T follicular helper cell (primary cell): ENCODE measurements at places on chromosomes 16 and 17.

GRCh38 chr17:75854881-75855309 is 240 bp downstream of the WBP2 start:
- no peak for DNase-seq

DNA sequence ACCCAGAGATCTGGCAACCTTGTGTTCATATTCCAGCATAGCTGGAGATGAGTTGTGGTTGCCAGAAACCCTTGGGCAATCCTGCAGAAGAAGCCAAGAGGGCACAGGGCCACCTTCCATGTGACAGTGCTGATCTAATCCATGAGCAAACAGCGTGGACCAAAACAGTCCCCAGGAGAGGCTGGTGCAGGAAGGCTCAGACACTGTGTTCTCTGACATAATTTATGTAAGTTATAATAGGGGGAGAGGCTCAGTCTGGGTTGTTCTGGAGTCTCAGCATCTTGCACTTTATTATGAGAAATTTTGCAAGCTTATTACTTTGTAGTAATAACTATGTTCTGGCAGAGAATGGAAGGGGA is 273.9 kb downstream of the HAPSTR1 start:
- DNase-seq = no peak

DNA sequence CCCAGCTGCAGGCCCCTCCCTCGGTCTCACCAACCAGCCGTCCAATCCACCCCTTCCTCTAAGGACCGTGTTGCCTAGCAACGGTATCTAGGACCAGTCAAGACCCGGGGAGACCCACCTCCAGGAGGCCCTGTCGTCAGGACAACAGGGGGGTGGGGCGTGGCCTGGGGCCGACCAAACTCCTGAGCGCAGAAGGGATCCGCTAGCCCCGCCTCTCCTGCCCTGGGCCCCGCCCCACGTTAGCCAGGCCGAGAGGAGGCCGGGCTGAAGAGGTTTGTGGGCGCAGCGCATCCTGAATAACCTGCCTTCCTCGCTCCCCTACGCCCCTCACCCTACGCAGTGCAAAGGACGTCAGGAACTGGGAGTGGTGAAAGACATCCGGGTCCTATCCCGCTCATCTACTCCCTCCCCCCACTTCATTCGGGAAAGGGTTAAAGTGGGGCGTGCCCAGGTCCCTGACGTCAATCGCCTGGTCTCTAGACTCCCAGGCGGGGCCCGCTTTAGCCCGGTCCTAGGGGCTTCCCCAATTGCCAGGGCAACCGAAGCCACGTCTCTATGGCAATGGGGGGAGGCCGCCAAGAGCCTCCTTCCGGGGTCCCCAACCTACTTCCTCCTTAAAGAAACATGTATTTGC is 14.7 kb downstream of the DLG4 start:
- peak; percentile 97 for DNase-seq

GRCh38 chr17:55518510-55518909 is 7.3 kb upstream of the SMIM36 start:
- DNase-seq = no peak

DNA sequence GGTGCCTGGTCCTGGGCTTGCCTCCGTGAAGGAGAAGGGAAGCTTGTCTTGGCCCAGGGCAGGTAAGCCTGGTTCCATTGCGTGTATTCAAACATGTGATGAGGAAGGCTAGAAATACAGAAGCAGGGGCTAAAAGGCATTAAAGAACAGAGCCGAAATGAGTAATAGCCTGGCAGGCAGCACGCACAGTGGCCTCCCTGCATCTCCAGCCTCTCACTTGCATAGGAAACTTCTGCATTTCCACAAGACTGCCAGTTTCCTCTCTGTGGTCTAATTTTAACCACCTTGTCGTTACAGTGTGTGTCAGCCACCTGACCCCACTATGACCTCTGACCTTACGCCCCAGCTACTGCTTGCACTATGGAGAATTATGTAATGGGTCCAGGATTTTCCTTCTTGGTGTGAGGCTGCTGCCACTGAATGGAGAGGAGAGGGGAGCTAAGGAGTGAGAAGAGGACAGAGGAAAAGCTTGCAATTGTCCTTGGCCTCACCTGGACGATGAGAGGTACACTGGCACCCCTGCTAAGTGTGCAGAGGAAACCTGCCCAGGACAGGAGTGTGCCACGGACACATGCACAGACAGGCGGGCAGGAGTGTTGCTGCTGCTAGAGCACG is 32.8 kb downstream of the HIC1 start:
- no peak for DNase-seq

GRCh38 chr17:80957461-80957941 is 34.1 kb upstream of the CHMP6 start:
- DNase-seq = no peak

DNA sequence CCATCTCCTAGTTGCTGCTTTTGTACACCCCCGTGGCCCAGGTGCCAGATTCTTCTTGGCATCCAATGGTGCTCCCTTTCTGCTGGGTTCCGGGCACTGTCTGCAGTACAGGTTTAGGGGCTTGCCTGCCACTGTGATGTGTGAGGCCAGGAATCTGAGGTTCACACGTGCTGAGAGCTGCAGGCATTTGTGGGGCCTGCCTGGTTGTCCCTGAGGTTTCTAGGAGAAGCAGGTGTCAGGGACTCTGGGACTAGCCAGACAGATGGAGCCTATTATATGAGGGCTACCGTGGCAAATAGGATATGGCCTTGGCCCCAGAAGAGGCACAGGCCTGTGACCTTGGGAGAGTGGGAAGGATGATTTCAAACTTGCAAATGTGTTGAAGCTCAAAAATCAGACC is 29.3 kb downstream of the NDEL1 start:
- no peak for DNase-seq

- DNase-seq = no peak
Observed at GRCh38 chr17:71107136-71107535, 937.8 kb downstream of the KCNJ2 start.

- peak; percentile 51 for DNase-seq
Observed at GRCh38 chr16:30032083-30032819, 1.2 kb upstream of the TLCD3B start.

GRCh38 chr17:33285413-33285812 is 7.7 kb downstream of the ASIC2 start:
- no peak for DNase-seq

DNA sequence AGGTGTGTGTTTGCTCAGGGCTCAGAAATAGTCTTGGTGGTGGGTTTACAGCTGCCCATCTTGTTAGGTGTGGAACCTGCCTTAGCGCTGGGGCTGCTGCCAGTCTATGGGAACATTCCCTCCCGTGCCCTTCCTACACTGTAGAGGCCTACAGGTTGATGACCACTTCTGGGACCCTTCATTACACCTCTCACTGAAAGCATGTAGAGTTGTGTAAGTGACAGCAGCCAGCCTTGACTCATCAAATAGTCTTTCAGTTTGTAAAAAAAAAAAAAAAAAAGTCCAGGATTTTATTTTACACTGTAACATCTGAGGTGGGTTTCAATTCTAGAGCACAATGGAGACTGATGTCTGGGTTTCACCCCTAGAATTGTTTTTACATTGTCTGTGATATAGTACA is 193.9 kb downstream of the SPECC1 start:
- no peak for DNase-seq

DNA sequence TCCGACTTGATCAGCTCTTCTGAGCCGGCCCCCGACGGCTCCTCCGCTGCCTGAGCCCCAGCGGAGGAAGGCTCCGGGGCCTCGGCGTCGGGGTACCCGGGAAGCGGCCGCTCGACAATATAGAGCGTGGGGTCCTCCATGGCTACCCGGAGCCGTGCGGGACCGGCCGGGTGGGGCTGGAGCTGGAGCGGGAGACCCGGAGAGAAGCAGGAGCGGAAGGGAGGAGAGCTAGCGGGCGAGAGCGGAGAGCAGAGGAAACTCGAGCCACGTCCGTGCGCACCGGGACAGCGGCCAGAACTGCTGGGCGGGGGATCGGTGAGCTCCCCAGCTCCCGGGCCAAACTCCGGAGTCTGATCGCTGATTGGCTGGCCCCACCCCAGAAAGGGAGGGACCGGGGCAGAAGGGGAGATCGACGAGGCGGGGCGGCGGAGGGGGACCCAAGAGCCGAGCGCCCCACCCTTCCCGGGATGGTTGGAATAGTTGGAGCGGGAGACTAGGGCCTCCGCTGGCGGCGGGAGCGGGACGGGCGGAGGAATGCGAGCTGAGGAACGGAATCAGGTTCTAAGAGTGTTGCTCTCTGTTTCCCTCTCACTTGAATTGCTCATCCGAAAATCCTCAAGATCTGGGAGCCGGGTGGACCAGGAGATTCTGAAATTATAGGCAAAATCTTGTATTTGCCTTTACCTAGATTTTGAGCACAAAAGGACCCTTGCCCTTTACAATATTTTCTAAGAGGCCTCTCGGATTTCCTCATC is at the start of gene CAVIN1:
Gene CAVIN1 (minus strand): TSS at position 299 of the 755 bp plus-strand sequence. CDS start 159 bp downstream, at position 140.
- DNase-seq = no peak
